ENCODE measurements at places on chromosomes 5 and 9.

GRCh38 chr9:127873886-127874285 is 3.6 kb downstream of the AK1 start:
- DNase-seq, result no peak

DNA sequence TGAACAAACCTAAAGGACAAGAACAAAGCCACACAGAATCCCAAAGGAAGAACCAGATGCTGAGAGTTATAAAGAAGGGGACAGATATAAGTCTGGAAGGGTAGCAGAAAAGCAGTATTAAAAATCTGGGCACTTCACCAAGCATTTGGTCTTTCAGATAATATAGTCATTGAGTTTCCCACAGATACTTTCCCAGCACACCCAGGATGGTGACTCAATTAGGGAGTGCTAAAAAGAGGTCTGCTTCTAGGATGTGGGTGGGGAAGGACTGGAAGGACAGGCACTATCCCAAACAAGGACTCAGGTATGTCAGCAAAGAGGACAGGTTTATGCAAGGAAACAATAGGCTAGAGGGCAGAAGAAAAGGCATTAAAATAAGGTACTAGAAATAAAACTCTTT is 59.3 kb downstream of the DIAPH1 start:
- no peak for DNase-seq

DNA sequence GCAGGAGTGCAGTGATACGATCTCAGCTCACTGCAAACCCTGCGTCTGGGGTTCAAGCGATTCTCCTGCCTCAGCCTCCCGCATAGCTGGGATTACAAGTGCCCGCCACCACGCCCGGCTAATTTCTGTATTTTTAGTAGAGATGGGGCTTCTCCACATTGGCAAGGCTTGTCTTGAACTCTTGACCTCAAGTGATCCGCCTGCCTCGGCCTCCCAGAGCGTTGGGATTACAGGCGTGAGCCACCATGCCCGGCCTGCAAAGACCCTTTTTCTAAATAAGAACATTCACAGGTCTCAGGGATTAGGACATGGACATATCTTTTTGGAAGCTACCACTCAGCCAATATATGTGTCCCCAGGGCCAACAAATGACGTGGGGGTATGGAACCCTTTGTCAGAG is 49.6 kb upstream of the GFPT2 start:
- DNase-seq, result no peak

- DNase-seq, result no peak
These were observed 2.1 kb downstream of the SPATA31E1 start for GRCh38 chr9:87884578-87885459.

DNA sequence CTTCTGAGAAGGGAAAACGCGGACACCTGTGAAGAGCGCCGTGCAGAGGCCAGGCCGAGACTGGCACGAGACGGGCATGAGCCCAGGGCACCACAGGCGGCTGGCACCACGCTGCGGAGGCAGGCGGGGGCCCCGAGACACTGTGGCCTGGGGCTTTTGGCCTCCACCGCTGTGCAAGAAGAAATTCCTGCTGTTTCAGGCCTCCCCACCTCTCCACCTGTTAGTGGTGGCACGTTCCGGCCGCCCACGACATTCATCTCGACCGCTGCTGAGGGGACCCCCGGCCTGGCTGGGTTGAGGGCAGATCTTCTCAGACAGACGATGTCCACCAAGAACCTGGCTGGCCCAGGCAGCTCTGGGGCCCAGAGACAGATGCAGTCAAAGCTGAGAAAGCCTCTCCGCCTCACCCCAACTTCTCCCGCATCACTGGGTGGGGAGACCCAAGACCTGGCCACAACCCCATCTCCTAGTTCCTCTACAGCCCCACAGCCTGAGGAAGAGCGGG is 11.5 kb downstream of the NACC2 start:
- DNase-seq, result no peak

- no peak for DNase-seq
These were observed 357.8 kb downstream of the KDM4C start for GRCh38 chr9:7115606-7116005.

- DNase-seq, result no peak
These were observed 364.3 kb upstream of the ADAMTSL1 start for GRCh38 chr9:18109675-18110074.

- DNase-seq, result no peak
These were observed 545.8 kb downstream of the EBF1 start for GRCh38 chr5:158553962-158554336.

GRCh38 chr9:21605489-21605931 is 123.4 kb upstream of the IFNE start:
- no peak for DNase-seq

GRCh38 chr9:32454280-32454679 is 69.8 kb downstream of the ACO1 start:
- DNase-seq, result no peak

GRCh38 chr5:134227259-134227658 is 1.4 kb upstream of the PPP2CA start:
- DNase-seq, result no peak

All from SIG-M5 (cell line).